ENCODE measurements at places on chromosomes 16 and 17.
A peak's percentile ranks its signal among the peaks of the same experiment; 100 is the strongest.

DNA sequence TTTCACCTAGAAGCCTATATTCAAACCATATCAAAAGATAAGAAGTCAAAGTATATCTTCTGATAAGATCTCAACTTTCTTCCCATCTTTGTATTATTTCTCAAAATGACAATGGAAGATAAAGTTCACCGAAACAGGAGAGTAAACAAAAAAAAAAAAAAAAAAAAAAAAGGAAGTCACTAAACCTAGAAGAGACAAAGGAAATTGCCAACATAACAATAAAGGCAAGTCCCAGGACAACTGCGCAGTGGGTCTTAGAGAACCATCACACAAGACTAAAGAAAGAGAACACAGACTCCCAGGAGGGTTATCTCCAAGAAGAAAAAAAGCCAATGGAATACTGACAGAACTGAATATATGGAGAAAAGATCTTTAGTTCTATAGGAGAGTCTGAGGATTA lies 65.7 kb downstream of the SMURF2 start:
- no peak for DNase-seq

DNA sequence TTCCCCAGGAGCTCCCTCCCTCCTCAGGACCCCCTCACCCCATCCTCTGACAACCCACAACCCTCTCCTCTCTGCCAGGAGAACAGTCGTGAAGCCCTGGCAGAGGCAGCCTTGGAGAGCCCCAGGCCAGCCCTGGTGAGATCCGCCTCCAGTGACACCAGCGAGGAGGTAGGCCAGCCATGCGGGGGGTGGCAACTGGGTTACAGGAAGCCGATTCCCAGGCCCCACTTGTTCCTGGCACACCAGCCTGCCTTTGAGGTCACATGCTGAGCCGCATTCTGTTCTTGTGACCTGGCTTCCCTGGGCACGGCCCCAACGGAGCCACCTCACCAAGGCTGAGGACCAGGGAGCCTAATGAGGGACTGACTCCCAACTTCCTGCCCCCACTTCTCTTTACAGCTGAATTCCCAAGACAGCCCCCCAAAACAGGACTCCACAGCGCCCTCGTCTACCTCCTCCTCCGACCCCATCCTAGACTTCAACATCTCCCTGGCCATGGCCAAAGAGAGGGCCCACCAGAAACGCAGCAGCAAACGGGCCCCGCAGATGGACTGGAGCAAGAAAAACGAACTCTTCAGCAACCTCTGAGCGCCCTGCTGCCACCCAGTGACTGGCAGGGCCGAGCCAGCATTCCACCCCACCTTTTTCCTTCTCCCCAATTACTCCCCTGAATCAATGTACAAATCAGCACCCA lies 7.9 kb downstream of the NAT9 start:
- peak; percentile 76 for DNase-seq

- DNase-seq, result no peak
Measured at GRCh38 chr17:7651097-7651664, 455 bp downstream of the ATP1B2 start.

- DNase-seq, result no peak
Measured at GRCh38 chr17:11035681-11036080, 197.8 kb upstream of the PIRT start.

DNA sequence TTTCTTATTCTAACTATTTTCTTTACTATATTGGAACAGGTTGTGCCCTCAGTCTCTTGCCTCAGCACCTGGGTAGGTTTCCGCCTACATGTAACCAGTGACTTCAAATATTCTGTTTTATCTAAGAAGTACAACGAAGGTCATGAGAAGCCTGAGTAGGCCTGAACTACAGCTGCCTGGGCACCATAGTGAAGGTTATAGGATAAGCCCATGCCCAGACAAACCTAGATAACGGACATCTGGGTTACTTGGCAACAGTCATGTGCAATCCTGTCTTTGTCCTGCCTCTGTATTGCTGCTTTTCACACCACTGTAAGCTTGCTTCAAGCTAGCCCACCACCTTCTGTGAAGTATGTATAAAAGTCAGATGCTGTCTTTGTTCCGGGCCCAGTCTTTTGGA lies 25.4 kb upstream of the ARL4D start:
- DNase-seq, result no peak

- DNase-seq, result no peak
Measured at GRCh38 chr17:79154951-79155585, 80.4 kb downstream of the ENGASE start.

DNA sequence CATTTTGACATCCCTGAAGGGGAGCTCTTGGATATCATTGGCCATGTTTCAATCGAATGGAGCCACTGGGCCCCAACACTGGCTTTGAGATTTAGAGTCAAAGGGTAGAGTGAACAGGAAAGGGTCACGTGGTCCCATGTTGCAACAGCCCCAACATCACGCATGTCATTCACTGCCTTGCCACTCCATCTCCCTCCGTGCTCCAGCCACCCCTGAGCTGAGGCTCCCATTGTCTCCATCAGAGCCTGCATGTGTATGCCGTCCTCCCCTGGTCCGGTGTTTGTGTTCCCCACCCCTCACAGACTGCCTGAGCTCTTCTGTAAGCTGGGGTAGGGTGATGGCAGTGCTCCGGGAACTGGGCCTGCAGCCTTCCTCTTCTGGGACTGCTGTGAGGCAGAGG lies 12.1 kb downstream of the NFE2L1 start:
- no peak for DNase-seq

DNA sequence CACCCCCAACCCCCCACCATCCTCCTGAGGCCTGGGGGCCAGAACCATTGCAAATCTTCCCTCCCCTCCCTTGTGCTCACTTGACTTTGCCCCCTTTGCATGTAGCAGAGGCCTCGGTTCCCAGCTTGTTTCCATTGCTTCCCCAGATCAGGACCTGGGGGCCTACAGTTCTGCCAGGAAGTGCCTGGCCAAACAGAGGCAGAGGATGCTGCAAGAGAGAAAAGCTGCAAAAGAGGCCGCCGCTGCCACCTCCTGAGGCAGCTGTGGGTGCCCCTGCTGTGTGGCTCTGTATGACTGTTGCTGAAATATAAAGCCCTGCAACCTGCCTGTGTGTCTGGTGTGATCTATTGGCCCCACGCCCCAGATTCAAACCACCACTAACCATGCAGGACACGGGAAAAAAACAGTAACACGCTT lies 2.3 kb downstream of the NDUFB10 start:
- no peak for DNase-seq

DNA sequence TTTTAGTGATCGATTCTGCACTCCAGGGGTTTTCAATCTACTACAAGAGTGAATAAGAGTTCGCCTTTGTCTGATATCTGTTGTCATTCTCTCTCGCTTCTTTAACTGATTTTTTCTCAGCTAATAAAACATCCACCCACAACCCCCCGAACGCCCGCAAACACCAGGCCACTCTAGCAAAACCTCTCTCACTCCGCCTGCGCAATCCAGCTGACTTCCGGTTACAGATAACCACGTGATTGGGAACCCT lies 338 bp upstream of the RPL19 start:
- peak; percentile 95 for DNase-seq

DNA sequence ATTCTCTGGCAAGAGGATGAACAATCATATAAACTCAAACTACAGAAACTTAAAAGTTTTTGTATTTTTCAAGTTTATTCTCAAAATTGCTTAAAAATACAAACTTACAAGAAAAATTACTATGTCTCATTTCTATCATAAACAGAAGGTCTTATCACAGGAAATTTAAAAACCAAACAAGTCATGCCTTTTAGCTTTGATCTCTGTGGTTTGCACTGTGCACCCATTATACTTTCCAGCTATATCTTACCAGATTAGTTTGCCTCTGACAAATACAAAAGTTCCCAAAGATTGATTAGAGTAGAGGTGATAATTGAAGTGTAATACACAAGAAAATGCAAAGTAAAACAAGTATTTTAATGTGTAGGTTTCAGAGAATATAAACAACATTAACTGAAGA lies 117.4 kb downstream of the MYO1D start:
- no peak for DNase-seq

- DNase-seq, result no peak
Measured at GRCh38 chr16:63596716-63597115, 1525.1 kb downstream of the CDH11 start.

- DNase-seq, result peak; percentile 94
Measured at GRCh38 chr16:30409125-30410060, 2.0 kb downstream of the ZNF771 start.

GRCh38 chr17:79666111-79666510 lies 55.3 kb upstream of the RBFOX3 start:
- DNase-seq, result no peak

GRCh38 chr17:69325518-69326376 lies 1.2 kb downstream of the ABCA5 start:
- DNase-seq, result no peak

DNA sequence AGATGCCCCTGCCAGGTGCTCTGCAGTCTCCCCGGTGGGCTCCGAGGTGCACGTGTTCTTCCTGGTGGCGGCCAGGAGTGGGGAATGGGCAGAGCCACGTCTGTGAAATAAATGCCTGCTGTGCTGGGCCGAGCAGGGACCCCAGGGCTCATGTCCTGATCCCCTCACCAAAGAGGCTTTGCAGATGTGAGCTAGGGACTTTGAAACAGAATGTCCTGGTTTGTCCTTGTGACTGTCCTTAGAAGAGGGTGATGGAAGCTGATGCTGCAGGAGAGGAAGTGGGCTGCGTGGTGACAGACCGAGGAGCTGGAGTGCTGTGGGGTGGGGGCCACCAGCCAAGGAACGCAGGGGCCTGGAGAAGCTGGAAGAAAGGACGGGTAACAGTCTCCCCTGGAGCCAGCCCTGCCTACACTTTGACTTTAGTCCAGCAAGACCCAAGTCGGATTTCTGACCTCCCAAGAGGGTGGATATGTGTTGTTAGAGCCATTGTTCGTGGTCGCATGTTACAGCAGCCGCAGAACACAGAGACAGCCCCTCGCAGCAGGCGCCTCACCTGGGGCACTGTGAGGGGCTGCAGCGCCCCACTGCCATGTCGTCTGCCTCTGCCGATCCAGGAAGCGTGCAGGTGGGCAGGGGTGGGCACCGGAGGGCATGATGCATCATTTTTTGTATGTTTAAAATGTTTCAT lies 217.9 kb upstream of the CIBAR2 start:
- no peak for DNase-seq

GRCh38 chr16:68397710-68398201 lies 50.6 kb downstream of the SMPD3 start:
- DNase-seq, result no peak

DNA sequence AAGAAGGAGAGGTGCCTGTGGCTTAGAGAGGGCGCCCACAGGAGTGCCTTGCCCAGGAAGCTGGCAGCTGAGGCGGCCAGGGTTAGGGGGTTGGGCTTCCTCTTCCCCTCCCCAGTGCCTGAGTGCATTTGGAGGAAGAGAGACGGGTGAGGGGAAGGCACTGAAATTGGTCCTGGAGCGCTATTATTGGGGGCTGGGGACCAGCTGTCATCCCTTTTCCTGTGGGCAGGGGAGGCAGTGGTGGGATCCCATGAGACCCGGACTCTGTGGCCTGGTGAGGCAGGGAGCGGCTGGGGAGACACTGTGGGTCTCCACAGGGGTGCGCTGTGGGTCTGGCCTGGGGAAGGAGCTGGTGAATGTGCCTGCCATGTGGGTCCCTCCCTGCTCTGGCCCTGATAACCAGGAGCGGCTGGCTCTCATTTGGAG lies 259.7 kb downstream of the SEC14L1 start:
- DNase-seq, result no peak

DNA sequence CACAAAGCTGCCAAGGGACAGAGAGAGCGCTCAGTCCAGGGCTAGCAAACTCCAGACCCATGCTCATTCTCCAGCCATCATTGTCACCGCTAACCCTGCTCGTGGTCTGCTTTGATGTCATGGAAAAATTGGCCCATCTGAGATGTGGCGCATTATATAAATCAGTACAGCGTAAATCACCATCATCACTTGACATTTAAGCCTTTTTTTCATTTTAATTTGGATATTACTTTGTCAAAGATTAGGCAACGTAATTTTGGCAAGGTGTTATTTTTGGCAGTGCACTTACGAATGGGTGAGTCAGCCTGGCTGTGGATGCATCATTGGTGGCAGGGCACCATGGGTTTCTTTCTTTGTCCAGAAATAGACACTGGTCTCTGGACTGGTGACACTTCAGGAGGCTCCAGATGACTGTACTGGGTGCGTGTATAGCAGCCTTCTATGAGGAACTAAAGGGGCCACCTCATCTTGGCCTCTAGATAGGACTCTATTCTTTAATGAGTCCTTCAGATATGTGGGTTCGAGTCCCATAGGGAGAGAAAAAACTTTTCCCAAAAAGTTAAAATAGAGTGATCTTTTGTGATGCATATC lies 166.3 kb downstream of the MSI2 start:
- peak; percentile 67 for DNase-seq

- DNase-seq, result peak; percentile 50
Measured at GRCh38 chr16:78669994-78670393, 570.5 kb downstream of the WWOX start.

DNA sequence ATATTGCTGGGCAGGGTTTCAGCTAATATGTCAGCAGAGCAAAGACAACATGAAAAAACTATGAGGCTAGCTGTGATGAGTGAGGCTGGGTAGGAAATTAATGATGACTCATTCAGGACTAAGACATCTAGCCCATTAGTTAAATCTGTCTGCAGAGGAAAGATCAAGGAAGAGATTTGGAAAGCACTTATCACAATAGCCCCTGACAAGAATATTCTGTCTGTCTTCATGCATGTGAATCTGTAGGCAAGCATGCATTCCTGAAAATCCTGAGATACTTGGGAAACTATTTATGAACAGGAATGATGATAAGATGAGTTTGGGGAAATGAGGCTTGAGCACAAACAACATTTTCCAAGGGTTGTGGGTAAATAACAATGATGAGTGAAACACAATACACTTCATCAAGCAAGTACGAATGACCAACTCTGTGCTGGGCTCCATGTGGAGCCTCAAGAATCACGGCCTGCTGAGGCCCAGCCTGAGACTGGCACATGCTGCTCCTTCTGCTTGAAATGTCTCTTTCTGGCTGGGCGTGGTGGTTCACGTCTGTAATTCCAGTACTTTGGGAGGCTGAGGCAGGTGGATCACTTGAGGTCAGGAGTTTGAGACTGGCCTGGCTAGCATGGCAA lies 96.5 kb upstream of the ASIC2 start:
- peak; percentile 1 for DNase-seq

DNA sequence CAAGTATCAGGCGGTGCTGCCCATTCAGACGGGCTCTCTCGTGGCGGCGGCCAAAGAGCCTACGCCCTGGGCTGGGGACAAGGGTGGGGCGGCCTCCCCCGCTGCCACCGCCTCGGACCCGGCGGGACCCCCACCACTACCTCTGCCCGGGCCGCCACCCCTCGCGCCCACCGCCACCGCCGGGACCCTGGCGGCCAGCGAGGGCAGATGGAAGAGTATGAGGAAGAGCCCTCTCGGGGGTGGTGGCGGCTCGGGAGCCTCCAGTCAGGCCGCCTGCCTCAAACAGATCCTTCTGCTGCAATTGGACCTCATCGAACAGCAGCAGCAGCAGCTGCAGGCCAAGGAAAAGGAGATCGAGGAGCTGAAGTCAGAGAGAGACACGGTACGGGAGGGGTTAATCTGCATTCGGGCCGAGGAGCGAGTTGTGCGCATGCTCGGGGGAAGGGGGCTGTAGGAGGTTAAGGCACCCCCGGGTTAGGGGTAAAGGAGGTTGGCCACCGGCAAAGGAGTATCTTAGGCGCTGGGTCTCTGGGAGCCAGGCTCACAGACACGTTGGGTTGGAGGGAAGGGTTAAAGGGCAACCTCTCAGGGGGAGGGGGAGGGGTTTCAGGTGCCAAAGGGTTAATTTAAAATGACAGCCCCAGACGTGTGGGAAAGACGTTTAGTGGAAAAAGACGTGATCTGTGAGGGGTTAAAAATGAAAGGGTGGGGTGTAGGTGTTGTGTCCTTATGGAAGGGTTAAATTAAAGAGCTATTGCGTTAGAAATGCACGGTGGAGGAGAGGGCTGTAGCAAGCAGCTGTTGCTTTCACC lies 1.4 kb downstream of the MSL1 start:
- DNase-seq, result peak; percentile 69

Data from astrocyte of the hippocampus (primary cell).